ENCODE measurements at places on chromosomes 7 and 10. TPM values are rescaled to one million over a fixed set of nuclear protein-coding genes. Genes with fewer than 3 reads are reported as not detected.

DNA sequence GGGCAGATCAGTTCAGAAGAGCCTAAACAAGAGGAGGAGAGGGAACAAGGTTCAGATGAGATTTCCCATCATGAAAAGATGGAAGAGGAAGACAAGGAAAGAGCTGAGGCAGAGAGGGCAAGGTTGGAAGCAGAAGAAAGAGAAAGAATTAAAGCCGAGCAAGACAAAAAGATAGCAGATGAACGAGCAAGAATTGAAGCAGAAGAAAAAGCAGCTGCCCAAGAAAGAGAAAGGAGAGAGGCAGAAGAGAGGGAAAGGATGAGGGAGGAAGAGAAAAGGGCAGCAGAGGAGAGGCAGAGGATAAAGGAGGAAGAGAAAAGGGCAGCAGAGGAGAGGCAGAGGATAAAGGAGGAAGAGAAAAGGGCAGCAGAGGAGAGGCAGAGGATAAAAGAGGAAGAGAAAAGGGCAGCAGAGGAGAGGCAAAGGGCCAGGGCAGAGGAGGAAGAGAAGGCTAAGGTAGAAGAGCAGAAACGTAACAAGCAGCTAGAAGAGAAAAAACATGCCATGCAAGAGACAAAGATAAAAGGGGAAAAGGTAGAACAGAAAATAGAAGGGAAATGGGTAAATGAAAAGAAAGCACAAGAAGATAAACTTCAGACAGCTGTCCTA lies 52.7 kb upstream of the AGBL3 start:
- H3K4me3 ChIP-seq, result no peak overlapping the region
- H3K36me3 ChIP-seq, result no peaks in the 10 kb centered on the region

GRCh38 chr10:61837755-61838171 lies 63.7 kb upstream of the ARID5B start:
- H3K27ac ChIP-seq, result peak overlapping the region; percentile 76

GRCh38 chr10:111933937-111934336 lies 249.6 kb downstream of the GPAM start:
- H3K4me3 ChIP-seq, result no peak overlapping the region
- no peaks in the 10 kb centered on the region for H3K27me3 ChIP-seq
- DNase-seq, result no peak
- H3K27ac ChIP-seq, result no peak overlapping the region

DNA sequence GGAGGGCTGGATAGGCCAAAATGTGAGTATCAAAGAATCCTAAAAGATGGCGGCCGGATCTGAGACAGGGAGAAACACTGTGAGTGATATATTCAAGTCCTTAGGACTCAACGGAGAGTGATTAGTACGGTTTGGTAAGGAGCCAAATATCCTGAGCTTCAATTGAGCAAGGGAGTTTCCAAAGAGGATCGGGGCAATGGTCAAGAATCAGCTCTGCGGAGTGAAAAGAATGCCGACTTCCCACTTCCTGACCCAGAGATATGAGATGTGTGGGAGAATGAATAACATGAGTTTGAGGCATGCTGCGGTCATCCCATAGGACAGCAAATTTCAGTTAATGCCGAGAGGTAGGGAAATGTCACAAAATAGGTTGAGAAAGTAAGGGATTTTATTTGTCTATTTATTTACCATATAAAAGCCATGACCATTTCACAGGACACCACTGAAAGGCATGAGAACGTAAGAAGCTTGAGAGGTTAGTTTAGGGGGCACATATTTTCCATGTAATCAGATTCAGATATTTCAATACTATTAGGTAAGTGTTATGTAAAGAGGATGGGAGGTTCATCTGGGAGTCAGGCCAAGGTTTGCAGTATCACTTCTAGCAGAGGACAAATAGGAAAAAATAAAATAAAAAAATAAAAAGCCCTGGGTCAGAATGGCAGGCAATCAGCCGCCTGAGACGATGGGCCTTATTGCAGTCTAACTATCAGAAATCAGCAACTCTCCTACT lies 165.6 kb downstream of the HGF start:
- H3K4me1 ChIP-seq, result no peaks in the 10 kb centered on the region
- DNase-seq, result no peak
- H3K27ac ChIP-seq, result no peak overlapping the region
- H3K27me3 ChIP-seq, result no peaks in the 10 kb centered on the region

DNA sequence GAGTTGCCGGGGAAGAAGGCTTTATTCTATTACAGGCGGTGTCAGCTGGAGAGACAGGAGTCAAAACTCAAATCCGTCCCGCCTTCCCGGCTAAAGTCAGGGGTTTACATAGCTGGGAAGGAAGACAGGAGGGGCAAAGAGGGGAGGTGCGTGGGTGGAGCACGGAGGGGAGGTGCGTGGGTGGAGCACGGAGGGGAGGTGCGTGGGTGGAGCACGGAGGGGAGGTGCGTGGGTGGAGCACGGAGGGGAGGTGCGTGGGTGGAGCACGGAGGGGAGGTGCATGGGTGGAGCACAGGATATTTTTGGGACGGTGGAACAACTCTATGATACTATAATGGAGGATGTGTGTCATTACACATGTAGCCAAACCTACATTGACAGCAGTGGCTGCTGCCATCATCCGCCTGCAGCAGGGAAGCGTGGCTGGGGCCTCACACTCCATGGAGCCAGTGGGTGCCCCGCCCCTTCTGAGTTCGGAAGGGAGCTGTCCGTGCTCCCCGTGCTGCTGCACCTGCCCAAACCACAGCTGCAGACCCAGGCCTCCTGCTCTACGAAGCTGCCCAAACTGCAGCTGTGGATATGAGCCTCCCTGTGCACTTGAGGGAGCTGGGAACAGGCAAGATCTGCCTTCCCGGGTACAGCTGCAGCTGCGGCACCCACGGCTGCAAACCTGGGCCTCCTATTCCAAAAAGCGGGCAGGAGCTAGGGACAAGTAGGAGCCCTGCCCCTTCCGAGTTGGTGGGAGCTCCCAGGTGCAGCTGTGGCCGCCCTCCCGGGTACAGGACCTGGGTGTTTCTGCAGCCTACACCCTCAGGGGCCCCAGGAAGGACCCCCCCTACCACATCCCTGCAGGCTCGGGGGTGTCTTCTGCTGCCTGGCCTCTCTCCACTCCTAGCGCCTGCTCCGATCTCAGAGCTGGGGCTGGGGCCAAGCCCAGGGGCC lies 119.4 kb downstream of the DYNC2I1 start:
- H3K4me1 ChIP-seq, result peaks cover 28% of the 10 kb centered on the region
- H3K4me3 ChIP-seq, result no peak overlapping the region

MCMBP gene
- 44.4 TPM for total RNA-seq

PDK4 gene
- total RNA-seq, result 510 TPM

PLOD3 gene
- total RNA-seq, result 48.4 TPM

KAZALD1 gene
- total RNA-seq, result 18.8 TPM
